Pulmonary artery endothelial cell (primary cell): ENCODE measurements at places on chromosomes 1 and 21. TPM values are rescaled to one million over a fixed set of nuclear protein-coding genes. Genes with fewer than 3 reads are reported as not detected.

GRCh38 chr1:24157918-24158481 lies 15.1 kb upstream of the IL22RA1 start:
- DNase-seq = no peak

Gene LRRC38
- not detected in 2 replicates for total RNA-seq

- no peak for DNase-seq
Measured at GRCh38 chr1:203571661-203572060, 55.0 kb upstream of the ATP2B4 start.

- no peak for DNase-seq
Measured at GRCh38 chr1:151164732-151165280, 896 bp downstream of the LYSMD1 start.

DNA sequence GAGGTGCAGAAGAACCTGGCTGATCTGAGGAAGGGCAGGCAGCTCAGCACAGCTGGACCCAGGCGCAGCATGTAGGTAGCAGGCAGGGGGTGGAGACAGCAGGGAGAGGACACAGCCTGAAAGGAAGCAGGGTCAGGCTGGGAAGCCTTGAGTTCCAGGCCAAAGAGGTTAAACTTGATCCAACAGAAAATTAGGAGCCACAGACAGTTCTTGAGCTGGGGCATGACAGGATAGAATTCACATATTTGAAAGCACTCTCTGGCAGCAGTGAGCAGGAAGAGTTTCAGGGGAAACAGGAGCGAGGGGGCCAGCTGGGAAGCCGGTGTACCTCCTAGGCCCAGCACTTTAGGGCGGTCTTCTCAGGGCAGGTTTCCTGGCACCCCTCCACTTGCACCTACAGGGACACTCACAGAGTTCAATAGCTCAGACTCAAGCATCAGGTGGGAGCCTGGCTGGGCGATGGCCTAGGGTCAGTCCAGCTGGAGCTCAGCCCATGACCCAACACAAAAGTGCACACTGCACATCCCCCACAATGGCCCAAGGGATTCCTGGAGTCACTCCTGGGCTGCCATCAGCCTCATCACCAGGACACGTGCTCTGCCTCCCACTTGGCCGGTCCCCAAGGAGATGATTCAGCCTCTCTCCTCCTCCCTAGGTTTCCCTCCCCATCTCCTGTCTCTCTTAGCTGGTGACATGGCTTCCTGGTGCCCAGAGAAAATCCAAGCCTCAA lies 22.7 kb downstream of the MATN1 start:
- no peak for DNase-seq
